ENCODE measurements at places on chromosomes 16 and 17.

GRCh38 chr16:26816885-26817571 lies 249.7 kb upstream of the C16orf82 start:
- DNase-seq = peak; percentile 92

- peak; percentile 48 for DNase-seq
Measured at GRCh38 chr16:10878644-10879501, 1.9 kb downstream of the CIITA start.

GRCh38 chr17:17398943-17399926 lies 77.6 kb upstream of the MED9 start:
- DNase-seq = no peak

GRCh38 chr16:67966549-67967182 lies 1.8 kb downstream of the SLC12A4 start:
- peak; percentile 51 for DNase-seq

- DNase-seq = peak; percentile 3
Measured at GRCh38 chr17:81217491-81217890, 5.3 kb downstream of the CEP131 start.

- DNase-seq = no peak
Measured at GRCh38 chr17:59972778-59973177, 8.2 kb upstream of the RNFT1 start.

DNA sequence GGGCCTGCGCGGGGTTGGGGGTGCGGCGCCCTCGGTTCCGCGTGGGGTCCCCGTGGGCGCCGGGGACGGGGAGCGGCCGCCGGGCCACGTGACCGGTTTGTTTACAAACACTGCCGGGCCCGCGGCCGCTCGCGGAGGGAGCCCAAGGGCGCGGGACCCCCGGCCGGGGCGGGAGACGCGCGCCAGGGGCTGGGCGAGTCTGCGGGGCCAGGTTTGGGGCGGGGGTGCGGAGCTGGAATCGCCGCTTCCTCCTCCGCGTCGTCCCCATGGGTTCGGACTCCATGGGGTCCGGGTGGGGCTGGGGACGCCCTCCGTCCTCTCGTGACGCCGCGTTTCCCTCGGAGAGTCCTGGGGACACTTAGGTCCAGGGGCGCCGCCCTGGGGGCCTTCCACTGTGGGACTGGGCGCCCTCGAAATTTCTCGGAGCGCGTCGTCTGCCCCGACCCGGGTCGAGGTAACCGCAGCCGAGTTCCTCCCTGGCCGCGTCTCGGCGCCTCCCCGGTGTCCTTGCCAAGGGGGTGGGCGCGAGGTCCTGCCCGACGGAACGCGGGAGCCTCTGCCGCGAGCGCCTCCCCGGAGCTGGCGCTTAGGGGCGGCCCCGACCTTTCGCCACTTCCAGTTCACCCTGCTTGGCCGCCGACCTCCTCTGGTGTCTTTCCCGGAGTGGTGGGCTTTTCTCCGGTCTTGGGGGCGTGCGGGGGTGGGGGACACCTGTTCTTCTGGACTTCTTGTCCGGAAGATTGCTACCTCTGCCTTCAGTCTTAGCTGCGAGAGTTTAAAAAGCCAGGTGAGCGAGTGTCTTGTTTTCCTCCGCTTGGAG lies 684 bp downstream of the YPEL2 start:
- no peak for DNase-seq

- DNase-seq = no peak
Measured at GRCh38 chr17:73650617-73651200, 6.5 kb upstream of the SDK2 start.

DNA sequence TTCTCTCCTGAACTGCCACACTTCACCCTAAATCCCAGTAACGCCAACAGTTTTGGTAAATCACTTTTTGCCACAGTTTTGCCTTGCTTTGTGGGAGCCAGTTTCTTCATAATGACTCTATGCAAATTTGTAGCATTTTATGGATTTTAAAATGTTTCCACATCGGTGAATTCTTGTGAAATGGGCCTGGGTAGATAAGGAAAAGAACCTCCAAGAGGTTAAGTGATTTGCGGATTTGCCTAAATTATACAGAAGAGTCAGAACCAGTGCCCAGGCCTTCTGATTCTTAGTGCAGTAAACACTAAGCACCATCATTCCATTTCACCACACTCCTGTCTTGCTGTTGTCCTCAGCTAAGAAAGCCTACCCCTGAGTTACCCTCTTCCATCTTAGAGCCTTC lies 17.9 kb downstream of the MINK1 start:
- no peak for DNase-seq

- DNase-seq = no peak
Measured at GRCh38 chr16:49970797-49971431, 54.1 kb upstream of the CNEP1R1 start.

DNA sequence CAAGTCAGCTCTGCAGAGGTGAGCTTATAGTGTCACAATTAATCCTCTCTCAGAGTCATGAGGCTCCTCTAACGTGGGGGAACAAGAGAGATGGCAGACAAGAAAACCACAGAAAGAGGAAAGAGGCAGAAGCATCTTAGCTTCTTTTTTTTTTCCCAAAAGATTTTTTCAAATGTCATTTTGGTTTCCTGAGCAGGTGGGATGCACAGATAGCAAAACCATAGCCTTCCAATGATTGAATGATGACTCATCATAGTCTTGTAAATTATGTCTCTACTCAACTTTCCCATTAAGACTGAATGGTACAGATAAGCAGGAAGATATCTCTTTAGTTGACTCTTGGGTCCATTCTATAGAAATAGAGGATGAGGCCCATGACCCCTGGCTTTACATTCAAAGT lies 162.8 kb upstream of the ZFHX3 start:
- no peak for DNase-seq

All from MV-4-11 (cell line).